ENCODE measurements at places on chromosomes 1 and 21.

GRCh38 chr1:20445956-20446355 lies 40.1 kb downstream of the CAMK2N1 start:
- no peak for DNase-seq

- no peak for DNase-seq
These were observed 28.4 kb upstream of the NPPB start for GRCh38 chr1:11886986-11887665.

DNA sequence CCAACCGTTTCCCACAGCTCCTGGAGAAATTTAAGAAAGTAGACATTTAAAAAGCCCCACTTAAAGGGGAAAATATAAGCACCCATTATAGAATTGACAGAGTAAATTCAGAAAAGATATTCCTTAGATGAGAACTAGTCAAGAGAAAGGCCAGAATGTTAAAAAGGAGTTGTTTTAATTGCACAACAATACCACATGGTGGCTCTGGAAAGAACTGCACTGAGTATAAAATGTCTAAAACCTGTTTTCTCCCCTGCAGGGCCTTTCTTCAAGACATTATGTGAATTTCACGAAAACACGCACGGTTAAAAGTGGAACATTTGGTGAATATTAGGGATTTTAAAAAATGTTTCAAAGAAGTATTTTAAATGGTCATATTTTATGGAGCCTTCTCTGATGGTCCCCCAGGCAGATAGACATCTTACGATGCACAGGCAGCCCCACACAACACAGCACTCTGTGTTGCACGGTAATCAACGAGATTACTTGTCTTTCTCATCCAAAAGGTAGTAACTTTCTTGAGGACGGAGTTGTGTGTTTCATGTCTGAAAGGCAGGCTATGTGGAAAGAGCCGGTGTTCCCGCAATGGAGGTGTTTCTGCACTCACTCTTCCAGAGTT lies 101.9 kb downstream of the PRRX1 start:
- peak; percentile 13 for DNase-seq

- no peak for DNase-seq
These were observed 48.6 kb downstream of the MDM4 start for GRCh38 chr1:204564835-204565234.

GRCh38 chr1:235945775-235946570 lies 79.3 kb upstream of the LYST start:
- DNase-seq: no peak

DNA sequence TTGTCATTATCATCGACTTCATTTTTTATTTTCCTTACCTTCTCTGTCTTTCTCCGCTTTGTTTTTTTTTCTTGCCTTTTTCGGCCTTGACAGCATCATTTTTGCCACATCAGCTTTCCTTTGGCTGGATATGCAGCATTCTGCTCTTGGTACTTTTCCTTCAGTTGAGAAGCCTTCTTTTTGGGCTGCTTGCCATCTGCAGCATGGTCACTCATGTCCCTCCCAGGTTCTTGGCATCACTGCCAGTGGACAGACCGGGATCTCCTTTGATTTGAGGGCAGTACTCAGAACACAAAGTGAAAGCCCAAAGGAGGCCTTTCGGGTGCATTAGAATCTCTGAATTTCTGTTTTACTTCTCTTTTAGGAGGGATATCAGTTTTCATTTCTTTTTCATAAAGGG lies 3.7 kb upstream of the PARP1 start:
- no peak for DNase-seq

DNA sequence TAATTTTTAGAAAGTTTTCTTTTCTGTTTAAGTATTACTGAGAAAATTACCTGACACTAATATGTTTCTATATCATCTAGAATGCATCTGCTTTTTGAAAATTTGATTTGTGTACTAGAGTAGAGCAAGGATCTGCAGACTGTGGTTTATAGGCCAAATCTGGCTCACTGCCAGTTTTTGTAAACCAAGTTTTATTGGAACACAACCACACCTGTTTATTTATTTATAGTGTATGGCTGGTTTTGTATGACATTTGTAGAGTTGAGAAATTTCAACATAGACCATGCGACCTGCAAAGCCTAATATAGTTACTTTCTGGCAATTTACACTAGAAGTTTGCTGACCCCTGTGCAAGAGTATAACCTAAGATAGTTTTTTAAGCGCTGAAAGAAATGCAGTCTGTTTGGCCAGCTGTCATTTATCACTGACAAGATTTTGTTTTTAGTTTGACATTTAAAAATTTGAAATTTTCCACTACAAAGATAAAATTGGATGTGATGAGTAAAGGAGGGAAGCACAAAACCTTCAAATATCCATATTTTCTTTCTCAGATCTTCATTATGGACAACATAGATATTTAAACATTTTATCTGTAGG lies 36.1 kb upstream of the CACYBP start:
- DNase-seq: no peak

- DNase-seq: no peak
These were observed 51.0 kb downstream of the SIK1 start for GRCh38 chr21:43375837-43376477.
